Thoracic aorta (tissue), 2 donors: ENCODE measurements at places on chromosomes 1 and 21.
A peak's percentile ranks its signal among the peaks of the same experiment; 100 is the strongest.

GRCh38 chr1:182262425-182262824 lies 129.2 kb downstream of the GLUL start:
- DNase-seq = no peak

GRCh38 chr1:223075834-223076233 lies 67.2 kb downstream of the TLR5 start:
- no peak for DNase-seq

GRCh38 chr1:117828201-117828600 lies 101.2 kb downstream of the GDAP2 start:
- DNase-seq = peak; percentile 56

DNA sequence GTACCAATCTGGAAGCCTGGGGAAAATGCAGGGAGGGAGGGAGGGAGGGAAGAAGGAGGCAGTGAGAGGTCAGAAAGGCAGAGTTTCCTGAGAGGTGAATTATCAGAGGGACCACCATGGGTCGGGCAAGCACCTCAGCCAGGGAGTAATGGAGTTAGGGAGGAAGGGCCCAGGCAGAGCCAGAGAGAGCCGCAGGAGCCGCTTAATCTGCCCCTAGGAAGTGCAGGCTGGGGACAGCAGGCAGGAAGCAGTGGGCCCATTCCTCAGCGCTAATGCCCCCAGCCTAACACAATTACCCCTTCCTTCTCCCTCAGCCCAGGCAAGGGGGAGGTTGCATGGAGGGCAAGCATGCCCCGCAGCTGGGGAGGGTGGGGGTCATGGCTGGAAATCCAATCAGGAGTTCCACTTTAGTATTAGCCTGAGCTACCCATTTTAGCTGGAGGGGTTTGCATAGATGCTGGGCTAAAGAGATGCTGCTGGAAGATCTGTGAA lies 109.0 kb downstream of the TMEM53 start:
- no peak for DNase-seq

GRCh38 chr1:228827019-228827418 lies 91.7 kb downstream of the RHOU start:
- DNase-seq = no peak

- no peak for DNase-seq
Observed at GRCh38 chr1:109498161-109498801, 4.4 kb downstream of the CYB561D1 start.

- DNase-seq = no peak
Observed at GRCh38 chr1:36161641-36162531, 5.9 kb downstream of the MAP7D1 start.

- no peak for DNase-seq
Observed at GRCh38 chr1:229116114-229116513, 154.8 kb upstream of the RAB4A start.

DNA sequence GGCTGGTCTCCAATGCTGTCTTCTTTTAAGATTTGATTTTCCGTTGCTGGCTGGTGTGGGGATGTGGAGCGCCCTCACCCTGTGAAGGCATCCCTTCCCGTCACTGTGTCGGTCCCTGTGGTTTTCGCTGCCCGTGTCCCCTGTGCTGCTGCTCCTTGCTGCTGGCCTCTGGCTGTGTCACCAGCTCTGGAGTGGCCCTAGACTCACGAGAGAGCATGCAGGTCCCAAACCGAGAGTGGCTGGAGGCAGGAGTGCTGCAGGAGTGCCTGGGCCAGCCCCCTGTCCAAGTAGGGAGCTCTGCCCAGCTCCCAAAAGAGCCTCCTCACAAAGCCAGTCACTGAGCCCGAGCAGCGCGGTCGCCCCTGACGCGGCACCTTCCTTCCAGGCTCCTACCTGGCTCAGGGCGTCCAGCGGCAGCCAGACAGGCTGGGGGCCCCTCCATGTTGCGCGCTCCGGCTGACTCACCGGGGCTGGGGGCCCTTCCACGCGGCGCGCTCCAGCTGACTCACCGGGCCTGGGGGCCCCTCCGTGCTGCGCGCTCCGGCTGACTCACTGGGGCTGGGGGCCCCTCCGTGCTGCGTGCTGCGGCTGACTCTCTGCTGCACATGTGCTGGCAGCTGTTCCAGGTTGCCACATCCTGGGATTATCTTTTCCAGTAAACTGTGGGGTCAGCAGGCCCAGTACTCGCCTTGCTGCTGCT lies 106.7 kb upstream of the COL6A1 start:
- no peak for DNase-seq

GRCh38 chr1:166221316-166221715 lies 54.5 kb upstream of the FAM78B start:
- no peak for DNase-seq

- DNase-seq = no peak
Observed at GRCh38 chr1:13494025-13494424, 19.8 kb downstream of the LRRC38 start.

GRCh38 chr1:206854401-206855129 lies 10.9 kb upstream of the IL20 start:
- DNase-seq = no peak

GRCh38 chr1:50157306-50157941 lies 48.7 kb downstream of the ELAVL4 start:
- DNase-seq = no peak

DNA sequence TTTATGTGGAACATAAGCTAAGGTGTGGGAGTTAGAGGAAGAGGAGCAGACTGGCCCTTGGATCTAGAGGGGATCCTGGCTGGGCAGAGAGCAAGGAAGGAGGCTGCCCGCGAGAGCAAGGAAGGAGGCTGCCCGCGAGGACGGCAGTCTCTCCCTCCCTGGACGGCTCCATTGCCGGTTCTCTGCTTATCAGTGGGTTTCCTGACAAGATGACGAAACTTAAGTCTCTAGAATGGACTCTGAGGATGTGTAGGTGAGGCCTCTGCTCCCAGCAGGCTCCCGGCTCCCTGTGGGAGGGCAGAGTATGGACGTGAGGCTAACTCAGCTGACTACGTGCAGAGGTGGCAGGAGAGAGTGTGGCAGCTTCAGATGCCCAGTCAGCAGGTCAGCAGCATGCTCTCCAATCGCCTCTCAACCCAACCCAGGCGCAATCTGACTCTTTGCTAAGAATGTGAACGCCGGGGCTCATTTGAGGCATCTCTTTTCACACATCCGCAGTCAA lies 6.1 kb downstream of the MYBPHL start:
- DNase-seq = no peak

DNA sequence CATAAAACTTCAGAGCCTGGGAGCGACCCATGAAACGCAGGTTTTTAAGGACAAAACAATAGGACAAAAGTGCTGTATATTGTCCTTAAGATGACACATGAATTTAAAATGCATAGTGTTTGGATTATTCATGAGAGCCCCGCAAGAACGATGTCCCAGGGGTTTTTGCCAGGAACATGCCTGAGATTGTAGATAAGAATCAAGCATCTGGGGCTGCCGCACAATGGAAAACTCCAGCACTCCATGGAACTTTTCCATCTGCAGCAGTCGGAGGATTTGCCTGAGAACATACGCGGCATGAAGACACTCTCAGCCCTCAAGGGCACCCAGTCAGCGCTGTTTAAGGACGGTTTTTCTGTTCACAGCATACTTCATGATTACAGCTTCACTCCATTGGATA lies 5.3 kb upstream of the ERG start:
- DNase-seq = no peak

DNA sequence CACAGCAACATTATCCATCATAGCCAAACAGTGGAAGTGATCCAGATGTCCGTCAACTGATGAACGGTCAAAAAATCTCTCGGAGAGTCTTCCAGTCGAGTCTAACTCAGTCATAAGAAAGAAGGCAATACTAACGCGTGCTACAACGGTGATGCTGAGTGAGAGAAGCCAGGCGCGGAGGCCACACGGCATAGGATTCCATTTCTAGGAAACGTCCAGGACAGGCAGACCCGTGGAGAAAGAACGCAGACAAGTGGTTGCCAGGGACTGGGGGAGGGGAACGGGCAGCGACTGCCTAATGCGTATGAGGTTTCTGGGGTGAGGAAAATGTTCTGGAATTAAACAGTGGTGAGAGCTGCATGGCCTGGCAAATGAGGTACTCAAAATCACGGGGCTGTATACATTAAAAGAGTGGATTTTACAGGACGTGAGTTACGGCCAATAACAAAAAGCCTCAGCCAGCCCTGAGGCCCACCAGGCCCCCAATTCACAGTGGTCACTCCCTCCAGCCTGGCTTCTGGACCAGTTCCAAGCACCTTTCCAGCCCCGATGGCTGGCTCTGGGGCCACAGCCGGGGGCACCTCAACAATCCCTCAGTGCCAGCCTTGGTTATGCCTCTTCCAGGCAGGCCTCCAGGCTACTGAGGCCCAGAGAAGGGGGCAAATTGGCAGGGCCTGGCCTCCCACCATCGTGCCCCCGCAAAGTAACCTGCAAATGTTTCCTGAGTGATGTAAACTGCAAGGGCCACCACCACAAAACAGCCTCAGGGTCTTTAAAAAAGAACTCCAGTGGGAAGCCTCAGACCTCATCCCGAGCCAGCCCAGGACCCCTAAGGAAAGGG lies 3.4 kb downstream of the WNT9A start:
- no peak for DNase-seq

DNA sequence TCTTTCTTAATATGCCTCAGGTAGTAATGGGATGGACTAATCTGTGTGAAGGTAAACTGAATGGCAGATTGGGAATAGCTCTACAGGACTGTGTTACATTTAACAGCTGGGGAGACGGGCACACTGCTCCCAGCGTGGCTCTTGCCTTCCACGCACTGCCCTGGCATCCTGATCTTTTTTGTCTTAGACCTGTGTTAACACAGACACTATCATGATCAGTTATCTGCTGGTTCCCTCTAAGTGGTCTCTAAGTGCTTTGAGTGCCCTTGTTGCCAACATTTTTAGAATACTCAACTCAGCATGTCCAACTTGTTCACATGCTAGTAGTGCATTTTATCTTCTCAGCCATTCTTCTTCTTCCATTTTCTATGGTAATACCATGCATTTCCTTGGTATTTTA lies 208.1 kb downstream of the RYR2 start:
- no peak for DNase-seq

GRCh38 chr1:107821340-107821739 lies 143.6 kb downstream of the VAV3 start:
- no peak for DNase-seq

DNA sequence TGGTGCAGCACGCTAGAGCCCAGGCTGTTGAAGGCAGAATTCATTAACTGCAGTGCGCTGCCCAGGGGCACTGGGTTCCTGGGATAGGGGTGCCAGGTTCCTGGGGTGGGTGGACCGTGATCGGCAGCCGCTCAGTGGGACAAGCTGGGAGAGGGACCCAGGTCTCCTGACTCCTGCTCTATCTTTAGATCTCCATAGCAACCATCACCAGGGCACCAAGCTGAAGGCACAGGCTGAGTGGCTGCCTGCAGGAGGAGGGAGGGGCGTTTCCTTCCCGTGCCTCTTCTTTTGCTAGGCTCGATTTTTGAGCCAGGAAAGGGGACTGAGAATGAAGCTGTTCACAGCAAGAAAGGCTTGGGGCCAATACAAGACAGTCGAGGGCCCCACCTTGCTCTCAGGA lies 20.9 kb upstream of the CDCP2 start:
- DNase-seq = no peak

DNA sequence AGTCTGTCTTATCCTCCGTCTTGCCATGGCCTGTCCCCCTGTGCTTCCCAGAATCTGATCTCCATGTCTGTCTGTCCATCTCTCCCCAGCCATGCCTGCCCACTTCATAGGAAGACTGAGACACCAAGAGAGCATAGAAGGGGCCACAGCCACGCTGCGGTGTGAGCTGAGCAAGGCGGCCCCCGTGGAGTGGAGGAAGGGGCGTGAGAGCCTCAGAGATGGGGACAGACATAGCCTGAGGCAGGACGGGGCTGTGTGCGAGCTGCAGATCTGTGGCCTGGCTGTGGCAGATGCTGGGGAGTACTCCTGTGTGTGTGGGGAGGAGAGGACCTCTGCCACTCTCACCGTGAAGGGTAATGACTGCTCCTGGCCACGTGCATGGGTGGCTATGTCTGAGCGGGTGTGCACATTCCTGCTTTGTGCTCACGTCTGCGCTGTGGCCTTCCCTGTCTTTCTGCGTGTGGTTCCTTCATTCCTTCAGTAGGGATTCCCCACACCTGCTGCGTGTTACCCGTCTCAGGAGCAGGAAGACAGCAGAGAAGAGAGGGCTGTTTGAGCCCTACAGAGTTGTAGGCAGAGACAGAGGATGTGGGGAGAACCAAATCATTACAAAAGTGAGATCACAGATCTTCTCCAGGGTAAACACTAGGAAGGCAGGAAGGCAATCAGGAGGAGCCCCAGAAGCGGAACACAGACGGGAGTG lies 80.8 kb downstream of the OBSCN start:
- no peak for DNase-seq

DNA sequence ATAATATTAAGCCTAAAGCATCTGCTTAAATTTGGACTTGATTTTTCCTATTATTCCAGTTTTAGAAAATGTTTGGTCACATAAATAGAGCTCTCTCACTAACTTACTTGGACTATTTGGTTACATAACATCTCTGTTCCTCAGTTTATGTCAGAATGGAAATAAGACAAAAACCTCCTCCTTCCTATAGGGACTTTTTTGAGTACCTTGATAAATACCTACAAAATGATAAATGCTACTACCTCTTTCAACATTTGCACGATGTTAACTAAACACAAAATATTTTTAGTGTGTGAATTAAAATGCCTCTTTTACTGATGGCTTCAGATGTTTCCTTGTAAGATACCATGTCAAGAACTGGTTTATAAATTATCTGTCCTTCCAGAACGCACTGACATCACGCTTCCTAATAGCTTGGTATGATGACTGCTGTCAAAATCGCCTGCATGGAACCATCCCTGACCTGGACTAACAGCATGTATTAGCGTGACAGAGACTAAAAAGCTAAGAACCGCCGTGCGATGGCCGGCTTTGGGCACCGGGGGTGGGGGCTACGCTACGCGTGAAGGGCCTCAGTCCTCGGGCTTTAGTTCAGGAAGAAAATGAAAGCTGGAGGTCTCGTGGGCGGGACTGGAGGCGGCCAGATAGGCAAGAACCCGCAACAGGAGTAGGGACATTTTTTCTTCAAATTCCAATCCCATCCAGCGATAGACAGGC lies 133.2 kb upstream of the BARHL2 start:
- no peak for DNase-seq

DNA sequence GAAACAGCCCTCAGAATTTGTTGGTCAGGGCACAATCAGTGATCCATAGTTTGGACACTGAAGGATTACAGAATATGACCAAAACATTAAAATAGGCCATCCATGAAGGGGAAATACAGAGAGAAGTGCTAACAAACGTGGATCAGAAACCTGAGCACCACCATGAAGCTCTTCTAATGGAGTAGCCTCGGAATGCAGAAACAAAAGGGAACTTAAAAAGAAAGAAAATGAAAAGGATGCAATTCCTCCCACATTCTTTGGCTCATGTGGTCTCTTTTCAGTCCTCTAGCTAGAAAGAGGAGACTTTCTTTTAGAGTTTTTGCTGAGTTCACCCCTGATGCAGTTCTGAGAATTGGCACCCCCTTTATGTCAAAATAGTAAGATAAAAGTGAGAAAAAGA lies 989.8 kb upstream of the B3GALT2 start:
- DNase-seq = no peak

- DNase-seq = no peak
Observed at GRCh38 chr1:97571760-97572159, 349.1 kb downstream of the DPYD start.

GRCh38 chr1:59005491-59006288 lies 221.8 kb upstream of the JUN start:
- DNase-seq = no peak

- DNase-seq = no peak
Observed at GRCh38 chr1:3380469-3380868, 74.0 kb upstream of the ARHGEF16 start.
